ENCODE measurements at places on chromosomes 4 and X.
A peak's percentile ranks its signal among the peaks of the same experiment; 100 is the strongest.

GRCh38 chrX:136954930-136955329 is 74.4 kb upstream of the RBMX start:
- peak; percentile 24 for DNase-seq

DNA sequence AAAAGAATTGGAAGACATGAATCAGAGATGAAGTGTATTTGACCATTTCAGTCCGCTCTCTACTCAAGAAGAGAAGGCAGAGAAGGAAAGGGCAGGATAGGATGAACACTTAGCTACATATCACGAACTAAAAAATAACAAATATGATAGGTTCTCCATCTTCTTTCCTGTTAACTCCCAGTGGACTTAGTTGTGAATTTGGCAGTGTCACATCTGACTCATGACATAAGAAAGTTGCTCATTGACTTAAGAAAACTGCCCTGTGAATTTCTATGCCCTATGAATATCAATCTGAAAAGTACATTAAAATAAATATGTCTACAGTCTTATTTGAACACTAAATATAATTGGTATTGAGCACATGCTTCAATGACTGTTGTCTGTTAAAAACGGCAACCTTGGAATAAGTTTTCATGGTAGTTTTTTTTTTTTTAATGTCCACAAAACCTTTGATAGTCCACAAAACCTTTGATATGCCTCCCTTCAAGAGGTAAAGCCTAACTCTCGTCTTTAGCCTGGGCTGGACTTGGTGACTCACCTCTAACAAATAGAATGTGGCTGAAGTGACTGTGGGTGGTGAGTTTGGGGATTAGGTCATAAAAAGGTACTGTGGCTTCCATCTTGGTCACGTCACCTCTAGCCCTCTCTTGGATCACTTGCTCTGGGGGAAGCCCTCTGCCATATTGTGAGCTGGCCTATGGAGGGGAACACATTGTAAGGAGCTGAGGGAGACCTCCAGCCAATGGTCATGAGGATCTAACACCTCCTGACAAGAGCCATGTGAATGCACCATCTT is 184.7 kb upstream of the S100G start:
- no peak for DNase-seq

DNA sequence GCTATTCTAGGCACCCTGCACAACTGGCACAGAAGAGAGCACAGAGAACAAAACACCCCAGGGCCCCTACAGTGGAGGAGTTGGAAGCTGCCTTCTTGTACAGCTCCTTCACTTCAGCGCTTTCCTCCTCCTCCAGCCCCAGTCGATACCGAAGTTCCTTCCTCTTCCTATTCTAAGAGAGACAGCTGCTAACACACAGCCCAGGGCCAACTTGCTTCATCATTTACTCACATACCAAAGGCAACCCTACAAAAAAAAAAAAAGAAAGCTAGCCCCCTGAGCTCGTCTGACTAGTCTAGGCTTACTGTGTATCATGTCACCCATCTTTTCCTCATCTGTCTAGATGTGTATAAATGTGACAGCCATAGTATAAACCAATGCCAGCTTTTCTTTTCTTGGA is 64.5 kb downstream of the MID1 start:
- DNase-seq, result no peak

GRCh38 chr4:86549163-86549788 is 44.8 kb upstream of the PTPN13 start:
- DNase-seq, result peak; percentile 27

DNA sequence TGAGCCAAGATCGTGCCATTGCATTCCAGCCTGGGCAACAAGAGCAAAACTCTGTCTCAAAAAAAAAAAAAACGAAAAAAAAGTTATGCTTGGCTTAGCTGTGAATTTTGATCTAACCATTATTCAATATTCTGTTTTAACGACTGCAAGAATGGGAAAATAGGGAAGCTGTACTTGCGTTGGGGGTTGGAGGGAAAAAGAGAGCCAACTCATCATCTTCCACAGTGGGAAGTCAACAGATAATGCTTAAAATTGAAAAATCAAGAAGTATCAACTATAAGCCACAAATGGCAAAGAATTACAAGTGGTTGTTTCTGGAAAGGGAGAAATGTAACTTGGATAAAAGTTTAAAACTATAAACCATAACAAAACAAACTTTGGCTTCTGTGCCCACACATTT is 2.9 kb downstream of the TEC start:
- DNase-seq, result no peak

DNA sequence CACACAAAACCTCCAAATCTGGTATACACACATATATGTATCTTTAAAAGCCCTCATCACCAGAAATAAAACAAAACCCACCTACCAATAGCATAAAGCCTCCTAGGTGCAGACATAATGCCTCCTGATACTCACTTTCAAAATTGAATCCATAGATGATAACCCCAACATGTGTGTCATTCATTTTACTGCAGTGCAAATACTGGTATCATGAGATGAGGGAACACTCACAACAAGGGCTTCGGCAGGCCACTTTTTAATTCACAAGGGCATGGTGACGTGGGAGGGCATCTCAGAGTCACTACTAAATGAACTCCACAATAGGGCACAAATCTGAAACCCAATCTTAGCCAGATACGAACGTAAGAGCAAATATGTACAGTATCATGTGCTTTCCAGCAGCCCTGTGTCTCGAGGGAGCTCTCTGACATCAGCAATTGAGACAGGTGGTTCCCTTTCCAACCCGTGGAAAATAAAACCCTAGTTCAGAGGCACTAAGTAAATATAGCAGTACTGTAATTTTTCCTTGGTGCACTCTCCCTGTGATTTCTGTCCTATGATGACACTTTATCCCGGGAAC is 14.1 kb upstream of the PPARGC1A start:
- no peak for DNase-seq

GRCh38 chr4:51943221-51943620 is 76.9 kb downstream of the LRRC66 start:
- no peak for DNase-seq

DNA sequence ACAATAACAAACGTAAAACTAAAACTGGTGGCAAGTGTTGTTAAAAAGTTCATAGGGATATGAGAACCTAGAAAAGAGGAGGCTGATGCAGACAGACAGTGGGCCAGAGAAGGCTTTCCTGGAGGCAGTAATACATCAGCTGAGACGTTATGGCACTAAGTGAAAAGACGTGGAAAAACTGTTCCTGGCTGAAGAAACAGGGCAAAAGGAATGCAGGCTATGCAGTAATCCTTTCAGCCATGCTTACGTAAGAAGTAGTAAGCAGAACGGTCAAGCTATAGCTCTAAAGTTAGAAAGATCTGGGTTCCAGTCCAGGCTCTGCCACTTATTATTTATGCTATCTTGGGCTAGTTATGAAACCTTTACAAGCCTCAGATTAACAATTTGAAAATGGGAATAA is 6.4 kb downstream of the LAMTOR3 start:
- DNase-seq, result peak; percentile 29

GRCh38 chrX:148867596-148867995 is 367.2 kb downstream of the AFF2 start:
- DNase-seq, result no peak

GRCh38 chr4:7988437-7988836 is 48.8 kb upstream of the AFAP1 start:
- peak; percentile 37 for DNase-seq

DNA sequence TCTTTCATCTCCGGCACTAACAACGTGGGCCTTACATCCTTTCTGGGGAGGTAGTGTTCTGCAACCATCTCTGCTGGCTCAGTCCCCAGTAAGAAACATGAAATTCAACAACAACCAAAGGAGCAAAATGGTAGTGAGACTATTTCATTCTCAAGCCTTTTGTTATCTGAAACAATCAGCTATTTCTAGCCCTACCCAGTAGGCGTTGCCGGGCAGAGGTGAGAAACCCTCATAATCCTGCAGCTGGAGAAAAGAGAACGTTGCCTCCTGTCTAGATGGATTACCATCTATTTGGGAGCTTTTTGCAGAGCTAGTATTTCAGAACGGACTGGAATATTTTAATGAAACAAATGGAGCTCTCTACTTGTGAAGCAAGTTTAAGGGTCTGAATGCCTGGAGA is 66.4 kb upstream of the GPR174 start:
- DNase-seq, result no peak

- DNase-seq, result peak; percentile 39
These were observed 92.2 kb downstream of the PALLD start for GRCh38 chr4:168588916-168589531.

- DNase-seq, result no peak
These were observed 71.6 kb downstream of the DCTD start for GRCh38 chr4:182845618-182846017.

- peak; percentile 11 for DNase-seq
These were observed 26.3 kb downstream of the UPF3B start for GRCh38 chrX:119826399-119826959.

DNA sequence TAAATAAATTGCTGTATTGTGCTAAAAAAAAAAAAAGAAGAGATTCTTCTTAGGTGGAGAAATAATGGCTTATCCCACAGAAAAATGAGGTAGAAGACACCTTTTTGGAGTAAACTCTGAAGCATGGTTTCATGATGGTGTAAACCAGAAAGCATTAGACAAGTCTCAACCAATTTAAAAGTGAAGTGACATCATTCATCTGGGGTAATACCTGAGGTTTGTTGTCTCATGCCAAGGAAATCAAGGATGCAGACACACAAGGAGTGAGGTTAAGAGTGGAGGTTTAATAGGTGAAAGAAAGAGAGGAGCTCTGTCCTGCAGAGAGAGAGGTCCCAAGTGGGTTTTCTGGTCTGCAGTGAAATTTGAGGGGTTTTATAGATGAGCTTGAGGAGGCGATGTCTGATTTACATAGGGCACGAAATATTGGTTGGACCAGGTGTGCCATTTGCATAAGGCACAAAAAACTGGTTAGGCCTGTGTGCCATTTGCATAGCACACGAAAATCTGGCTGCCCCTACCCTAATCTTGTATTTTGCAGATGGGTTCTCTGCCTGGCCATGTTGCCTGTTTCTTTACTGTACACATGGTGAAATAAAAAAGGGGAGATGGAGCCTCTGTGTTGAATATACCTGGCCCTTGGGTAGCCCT is 25.0 kb upstream of the CWH43 start:
- DNase-seq, result no peak

DNA sequence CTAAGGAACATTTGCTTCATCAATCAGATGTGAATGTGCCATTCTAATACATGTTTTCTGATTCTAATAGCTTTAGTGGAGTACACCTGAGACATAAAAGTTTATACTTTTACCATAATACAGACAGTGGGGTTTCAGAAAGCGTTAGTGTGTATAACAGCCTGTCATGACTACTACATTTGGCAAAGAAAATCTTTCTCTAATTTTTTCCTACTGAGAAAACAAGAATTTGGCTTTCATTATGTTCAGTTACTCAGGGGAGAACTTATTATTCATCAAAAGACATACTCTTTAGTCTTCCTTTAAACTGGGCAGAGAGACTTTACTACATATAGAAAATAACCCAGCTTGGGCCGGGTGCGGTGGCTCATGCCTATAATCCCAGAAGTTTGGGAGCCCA is 104.9 kb downstream of the PCDH18 start:
- DNase-seq, result no peak

GRCh38 chr4:113760094-113760794 is 1.3 kb downstream of the CAMK2D start:
- DNase-seq, result peak; percentile 33

DNA sequence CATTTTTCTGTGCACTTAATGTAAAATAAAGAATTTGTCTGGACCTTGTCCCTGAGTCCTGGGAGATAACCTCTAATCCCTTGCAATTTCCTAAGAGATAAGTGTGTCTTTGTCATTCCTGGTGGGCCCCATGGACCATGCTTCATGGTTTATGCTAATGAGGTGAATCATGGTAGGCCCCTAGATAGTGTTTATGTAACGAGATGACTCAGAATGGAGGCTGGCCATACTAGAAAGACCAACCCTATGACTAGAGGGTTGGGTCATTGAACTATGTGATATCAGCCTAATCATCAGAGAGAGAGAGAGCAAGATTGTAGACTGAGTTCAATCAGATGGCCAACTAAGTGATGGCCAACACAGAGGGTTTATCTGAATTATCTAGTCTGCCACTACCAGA is 64.2 kb upstream of the NHSL2 start:
- peak; percentile 29 for DNase-seq

- DNase-seq, result peak; percentile 47
These were observed 11.0 kb upstream of the FGF5 start for GRCh38 chr4:80255329-80256095.

DNA sequence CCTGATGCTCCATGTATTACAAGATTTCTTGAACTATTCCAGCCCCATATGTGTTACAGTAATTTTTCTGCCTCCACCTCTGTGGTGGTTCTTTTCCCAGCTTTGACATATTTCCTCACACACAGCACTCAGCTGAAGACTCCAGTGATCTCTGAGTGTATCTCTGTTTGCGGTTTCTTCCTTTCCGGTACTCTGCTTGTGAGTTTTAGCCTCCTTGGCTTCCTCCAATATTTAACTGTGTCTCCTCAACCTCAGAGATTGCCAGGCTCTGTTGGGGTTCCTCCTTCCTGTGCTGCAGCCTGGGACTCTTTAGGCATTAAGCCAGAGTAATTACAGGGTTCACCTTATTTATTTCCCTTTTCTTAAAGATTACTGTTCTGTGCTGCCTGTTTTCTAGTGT is 73.2 kb downstream of the NFKB1 start:
- DNase-seq, result no peak

DNA sequence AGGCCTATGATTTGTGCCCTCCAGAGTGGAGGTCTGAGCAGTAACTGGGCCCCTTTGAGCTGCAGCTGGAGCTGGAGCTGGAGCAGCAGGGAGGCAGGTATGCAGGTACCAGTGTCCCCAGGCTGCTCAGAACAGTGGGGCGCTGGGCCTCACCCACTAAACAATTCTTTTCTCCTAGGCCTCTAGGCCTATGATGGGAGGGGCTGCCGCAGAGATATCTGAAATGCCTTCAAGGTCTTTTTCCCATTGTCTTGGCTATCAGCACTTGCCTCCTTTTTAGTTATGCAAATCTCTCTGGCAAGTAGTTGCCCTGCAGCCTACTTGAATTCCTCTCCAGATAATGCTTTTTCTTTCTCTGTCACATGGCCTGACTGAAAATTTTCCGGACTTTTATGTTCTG is 79.7 kb upstream of the OTUD4 start:
- no peak for DNase-seq

DNA sequence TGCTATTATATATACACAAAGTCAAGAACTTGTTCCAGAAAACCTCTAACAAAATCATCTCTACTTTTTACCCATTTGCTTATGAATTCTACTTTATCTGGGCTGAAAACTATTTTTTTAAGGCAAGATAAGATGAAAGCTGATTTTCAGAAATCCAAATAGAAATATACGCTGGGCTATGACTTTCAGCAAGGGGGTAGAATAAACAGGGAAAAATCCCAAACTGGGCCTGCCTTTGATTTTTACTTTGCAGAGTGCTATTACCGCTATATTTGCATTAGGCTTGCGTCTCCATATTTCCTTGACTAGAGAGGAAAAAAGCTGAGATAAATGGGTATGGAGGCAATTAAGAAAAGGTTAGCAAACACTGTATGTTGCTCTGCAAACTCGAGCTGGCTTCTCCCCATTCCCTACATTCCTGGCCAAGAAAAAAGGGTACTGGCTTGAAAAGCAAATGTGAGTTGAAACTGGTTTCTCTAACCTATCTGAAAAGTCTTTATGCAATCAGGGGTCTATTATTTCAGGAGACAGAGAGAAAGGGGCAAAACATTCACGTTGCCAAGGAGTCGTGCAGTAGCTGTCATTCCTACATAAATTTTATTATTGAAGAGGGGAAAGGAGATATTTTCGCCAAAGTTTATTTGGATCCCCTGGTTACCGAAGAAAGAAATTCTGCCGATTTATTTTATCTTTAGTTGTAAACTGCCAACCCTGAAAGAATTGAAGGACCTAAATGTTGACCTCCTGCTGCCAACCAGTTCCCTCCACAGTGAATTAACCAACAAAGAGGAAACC is 2.2 kb downstream of the TMEM47 start:
- DNase-seq, result no peak

- no peak for DNase-seq
These were observed 112.5 kb downstream of the MAPK10 start for GRCh38 chr4:86247320-86247719.

- no peak for DNase-seq
These were observed 1263.6 kb upstream of the ADGRL3 start for GRCh38 chr4:59936566-59936965.
